ENCODE measurements at places on chromosomes 11 and 22.

DNA sequence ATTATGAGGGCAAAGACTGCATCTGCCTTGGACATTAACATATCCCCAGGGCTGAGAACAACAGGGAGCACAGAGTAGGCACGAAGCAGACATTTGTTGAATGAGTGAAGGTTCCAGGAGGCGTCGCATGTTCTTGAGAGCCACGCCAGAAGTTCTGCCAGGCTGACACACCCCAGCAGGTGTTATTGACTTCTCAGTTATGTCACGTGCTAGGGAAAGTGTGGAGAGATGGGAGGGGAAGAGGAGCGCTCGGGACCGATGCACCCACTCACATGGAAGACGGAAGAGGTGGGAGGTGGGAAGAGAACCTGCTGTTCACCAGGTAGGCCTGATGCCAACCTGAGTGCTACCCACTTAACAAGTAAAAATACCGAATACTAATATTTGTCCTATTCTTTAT lies 232.8 kb downstream of the LARGE1 start:
- DNase-seq: no peak

DNA sequence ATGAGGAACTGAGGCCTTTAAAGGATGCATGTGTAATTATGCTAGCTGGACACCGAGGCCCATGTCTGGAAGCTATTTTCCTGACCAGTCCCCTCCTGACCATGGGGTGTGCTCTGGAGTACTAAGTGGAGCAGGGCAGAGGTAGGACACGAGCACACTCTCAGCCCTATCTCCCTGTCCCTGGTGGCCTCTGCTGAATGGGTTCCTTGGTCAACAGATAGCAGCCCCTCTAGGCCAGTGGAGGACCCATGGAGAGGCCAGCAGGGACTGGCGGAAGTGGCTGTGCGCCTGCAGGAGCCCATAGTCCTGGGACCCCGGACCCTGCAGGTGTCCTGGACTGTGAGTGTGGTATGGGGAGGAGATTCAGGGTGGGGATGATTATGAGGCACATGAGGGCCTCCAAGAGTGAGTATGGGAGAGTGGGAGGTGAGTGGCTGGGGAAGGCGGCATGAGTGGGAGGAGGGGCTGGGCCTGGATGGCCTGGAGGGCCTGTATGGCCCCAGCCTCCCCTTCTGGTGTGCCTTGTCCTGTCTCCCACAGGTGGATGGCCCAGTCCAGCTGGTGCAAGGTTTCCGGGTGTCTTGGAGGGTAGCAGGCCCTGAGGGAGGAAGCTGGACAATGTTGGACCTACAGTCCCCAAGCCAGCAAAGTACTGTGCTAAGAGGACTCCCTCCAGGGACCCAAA lies 9.5 kb downstream of the ROBO3 start:
- DNase-seq: no peak

DNA sequence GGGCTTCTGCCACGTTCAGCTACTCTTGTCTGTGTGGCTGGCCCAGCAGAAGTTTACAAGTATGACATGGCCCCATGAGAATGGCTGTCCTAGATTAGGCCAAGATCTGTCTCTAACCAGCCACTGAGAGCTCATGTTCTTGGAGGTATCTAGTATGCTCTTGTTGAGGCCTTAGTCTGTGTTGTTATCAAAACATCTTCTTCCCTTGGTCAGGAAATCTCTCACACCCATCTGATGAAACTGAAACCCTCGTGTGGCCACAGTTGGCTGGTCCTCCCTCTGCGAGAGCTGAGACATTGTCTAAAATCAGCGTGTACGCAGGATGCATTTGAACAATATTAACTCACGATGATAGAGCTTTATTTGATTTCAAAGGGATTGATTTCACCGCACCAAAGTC lies 109.0 kb upstream of the NNMT start:
- no peak for DNase-seq

- DNase-seq: no peak
Observed at GRCh38 chr11:27210531-27210930, 152.5 kb downstream of the CCDC34 start.

GRCh38 chr22:20234760-20235388 lies 33.2 kb downstream of the RTN4R start:
- DNase-seq: no peak

DNA sequence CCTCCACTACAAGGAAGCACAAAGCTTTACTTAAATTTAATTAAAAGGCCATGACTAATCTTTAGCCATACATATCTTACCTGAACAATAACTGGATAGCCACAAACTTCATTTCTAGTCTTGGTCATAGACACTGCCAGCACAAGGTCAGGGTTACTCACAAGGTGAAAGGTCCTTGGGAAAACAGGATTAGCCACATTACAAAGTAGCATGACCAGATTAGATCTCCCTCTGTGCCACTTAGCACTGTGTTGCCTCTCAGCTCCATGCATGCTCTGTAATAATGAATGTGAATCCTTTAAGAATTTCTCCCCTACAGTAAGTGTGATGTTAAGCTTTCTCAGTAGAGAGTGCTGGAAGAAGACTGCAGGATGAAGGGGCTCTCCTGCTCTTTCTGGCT lies 325.1 kb upstream of the MPPED2 start:
- no peak for DNase-seq

DNA sequence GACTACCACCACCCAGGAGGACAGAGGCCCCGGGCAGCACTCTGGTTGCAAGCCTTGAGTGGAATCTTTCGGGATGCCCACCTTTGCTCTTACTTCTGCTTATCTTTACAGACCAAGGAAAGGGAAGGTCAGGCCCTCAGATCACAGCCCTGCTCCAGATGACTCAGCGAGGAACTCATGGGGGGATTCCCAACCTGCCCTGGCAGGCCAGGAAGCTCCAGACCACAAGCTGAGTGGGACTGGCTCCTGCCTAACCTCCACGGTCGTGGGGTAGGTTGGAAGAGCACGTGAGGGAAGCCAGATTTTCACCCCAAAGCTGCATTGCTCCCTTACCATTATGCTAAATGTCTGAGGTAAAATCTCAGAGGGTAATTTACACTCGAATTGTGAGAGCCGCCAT lies 11.8 kb downstream of the TBC1D10A start:
- no peak for DNase-seq

DNA sequence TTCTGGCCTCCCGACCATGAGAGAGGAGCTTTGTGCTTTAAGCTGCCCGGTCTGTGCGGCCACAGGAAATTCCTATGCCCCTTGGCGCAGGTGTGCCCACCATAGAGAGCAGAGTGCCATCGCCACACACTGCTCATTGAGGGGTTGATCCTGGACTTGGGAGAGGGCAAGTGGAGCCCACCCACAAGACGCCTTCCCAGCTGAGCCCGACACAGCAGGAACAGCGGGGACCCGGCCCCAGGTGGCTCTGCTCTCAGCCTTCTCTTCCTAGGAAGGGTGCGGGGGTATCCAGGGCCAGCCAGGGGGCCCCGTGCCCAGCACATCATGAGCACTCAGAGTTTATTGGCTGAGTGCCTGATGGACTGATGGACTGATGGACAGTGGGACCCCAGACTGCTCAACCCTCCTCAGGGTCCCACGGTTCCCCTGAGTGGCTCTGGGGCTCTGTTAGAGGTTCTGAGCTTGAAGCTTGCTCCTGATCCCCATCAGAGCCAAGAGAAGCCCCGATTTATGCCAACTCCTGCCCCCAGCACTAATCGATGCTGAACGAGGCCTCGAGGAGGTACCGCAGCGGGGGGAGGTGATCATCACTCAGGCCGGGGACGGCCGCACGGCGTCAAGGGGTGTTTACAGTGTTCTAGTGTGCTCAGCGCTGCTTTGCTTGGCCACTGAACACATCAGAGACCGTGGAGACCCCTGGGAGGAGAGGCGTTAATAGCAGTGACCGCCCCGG lies 13.5 kb upstream of the MRGPRD start:
- no peak for DNase-seq

GRCh38 chr11:32962016-32962415 lies 53.7 kb upstream of the DEPDC7 start:
- DNase-seq: no peak

DNA sequence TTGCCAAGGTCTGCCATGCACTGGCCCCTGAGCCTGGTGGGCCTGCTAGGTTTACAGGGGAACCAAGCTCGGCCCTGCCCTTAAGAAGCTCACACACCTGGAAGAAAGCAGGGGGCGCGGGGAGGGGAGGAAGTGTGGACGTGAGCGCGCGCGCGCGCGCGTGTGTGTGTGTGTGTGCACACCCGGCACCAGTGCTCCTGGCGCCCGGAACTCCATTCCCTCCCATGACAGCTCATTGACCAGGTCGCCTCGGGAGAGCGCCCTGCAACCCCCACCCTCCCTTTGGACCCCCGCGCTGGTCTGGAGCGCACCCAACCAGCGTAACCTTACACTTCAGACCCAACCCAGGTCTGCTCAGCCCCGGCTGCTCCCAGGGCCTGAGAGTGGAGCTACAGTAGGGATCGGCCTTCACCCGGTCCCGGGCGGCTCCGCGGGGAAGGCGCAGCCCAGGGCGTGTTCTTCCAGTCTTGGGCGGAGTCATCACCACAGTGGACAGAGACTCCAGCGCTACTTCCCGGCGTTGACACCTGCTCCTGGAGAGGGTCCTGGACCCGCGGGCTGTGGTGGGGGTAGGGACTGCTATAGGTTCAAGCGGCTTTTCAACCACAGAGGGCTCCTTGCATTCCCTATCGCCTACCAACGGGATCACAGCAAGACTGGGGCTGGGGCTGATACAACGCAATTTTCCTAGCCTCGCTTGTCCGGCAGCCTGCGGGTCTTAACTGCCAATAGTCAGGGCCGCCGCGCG lies 1.5 kb downstream of the GALNT18 start:
- DNase-seq: no peak

DNA sequence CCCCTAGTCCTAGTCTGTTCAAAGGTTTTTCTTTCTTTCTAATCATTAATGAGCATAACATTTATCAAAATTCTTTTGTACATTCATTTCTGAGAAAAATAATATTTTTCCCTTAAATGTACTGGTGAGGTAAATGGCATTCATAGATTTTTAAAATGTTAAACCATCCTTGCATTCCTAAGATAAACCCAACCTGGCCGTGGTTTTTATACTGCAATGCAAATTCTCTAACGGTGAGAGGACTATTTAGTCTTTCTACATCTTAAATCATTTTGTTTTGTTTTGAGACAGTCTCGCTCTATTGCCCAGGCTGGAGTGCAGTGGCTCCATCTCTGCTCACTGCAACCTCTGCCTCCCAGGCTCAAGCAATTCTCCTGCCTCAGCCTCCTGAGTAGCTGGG lies 40.6 kb downstream of the TRMU start:
- no peak for DNase-seq

DNA sequence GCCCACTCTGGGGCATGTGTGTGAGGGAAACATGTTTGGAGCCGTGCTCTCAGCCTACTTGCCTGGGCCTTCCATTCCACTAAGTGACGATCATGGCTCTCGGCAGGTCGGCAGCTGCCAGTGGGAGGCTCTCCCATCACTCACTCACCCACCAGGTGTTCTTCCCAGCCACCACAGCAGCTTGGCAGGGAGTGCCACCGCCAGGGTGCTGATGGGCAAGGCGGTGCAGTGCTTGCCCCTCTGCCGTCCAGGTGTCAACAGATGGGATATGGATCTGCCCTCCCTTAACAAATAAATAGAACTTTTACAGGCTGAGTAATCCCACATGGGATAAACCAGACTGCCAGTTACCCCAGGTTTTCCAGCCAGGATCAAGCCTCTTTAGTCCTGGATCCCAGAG lies 205.5 kb upstream of the TMEM45B start:
- DNase-seq: no peak

GRCh38 chr11:70063555-70063954 lies 14.6 kb upstream of the ANO1 start:
- no peak for DNase-seq

DNA sequence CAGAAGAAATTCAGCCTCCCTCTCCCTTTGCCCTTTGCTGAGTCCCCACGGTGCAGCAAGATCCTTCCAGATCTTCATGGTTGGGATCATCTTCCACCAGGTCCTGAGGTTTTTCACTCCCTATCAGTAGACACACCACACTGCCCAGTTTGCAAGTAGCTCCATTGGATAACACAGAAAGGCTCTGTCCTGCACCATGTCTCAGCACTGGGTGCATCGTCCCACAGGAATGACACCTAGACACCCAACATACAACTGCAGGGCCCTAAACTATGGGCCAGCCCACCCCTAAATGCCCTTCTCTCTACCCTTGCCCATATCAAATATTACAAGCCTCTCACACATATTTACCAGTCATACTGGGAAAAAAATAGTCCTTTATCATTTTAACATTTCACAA lies 9.4 kb downstream of the KLHL22 start:
- no peak for DNase-seq

DNA sequence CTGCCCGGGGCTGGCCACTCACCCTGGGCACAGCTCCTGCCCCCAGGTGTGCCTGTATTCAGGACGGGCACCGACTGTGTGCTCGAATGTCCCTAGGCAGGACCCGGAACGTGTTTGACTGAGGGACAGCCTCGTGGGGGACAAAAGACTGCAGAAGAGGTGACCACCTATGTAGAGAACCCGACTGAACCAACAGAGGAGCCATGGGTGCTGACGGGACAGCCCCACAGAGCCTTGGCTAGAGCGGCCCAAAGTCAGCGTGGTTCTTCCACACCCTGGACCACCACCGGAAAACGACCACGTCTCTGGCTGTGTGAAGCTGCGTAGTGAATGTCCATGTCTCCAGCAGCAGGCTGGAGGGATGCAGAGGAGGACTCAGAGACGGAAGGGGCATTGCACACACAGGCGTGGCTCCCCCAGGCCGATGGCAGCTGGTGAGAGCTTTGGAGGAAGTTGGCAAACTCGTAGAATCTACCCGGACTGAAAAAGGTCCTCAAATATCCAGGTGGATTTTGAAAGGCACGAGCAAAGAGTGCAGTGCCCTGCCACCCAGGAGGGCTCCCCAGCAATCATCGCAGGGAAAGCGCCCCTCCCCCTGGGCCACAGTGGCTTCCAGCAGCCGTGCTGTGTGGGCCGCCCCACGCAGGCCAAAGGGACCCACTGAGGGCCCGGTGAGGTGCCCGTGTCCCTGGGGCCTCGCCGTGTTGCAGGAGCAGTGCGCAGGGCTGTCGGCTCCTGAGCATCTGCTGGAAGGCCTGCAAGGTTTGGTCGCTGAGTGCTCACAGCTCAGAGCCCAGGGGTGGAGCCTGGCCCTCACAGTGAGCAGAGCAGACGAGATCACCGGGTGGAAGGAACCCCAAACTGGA lies 17.5 kb upstream of the MUC5B start:
- no peak for DNase-seq

DNA sequence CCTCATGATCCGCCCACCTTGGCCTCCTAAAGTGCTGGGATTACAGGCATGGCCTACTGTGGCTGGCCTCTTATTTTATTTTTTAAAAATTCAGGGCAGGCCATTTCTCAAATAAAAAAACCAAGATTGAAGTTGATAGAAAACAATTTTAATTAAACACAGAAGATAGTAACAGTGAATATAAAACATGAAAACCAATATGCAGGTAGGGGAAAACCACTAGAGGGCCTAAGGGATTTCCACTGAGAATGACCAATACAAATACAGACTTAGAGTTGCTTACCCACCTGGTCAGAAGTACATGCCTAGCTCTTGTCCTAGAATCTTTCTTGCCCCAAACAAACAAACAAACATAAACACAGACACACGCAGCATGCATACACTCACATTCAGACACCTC lies 1.7 kb upstream of the RTCB start:
- no peak for DNase-seq

DNA sequence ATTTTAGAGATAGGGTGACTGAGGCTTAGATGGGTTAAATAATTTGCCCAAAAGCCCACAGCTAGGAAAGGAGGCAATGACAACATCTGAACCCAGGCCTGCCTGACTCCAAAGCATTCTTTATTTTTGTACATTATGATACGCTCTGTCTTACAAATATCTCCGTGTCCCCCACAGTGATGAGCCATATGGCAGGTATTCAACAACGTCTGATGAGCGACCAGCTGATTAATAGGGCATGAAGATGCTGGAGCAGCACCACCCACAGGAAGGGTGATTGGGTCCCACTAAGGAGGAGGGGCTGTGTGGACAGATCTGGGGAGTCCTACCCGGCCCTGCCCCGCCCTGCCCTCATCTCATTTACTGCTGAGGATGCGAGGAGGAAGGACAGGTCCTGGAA lies 380.6 kb downstream of the CADM1 start:
- DNase-seq: no peak
